ENCODE measurements at places on chromosomes 5 and 9. TPM values are rescaled to one million over a fixed set of nuclear protein-coding genes. Genes with fewer than 3 reads are reported as not detected.

The CBY3 gene
- not detected for polyA plus RNA-seq

The ARID3C gene
- polyA plus RNA-seq = not detected

The QRFP gene
- polyA plus RNA-seq = not detected

The MEIKIN gene
- polyA plus RNA-seq = 0.85 TPM
